ENCODE measurements at places on chromosomes 6 and 20. TPM values are rescaled to one million over a fixed set of nuclear protein-coding genes. Genes with fewer than 3 reads are reported as not detected.

DNA sequence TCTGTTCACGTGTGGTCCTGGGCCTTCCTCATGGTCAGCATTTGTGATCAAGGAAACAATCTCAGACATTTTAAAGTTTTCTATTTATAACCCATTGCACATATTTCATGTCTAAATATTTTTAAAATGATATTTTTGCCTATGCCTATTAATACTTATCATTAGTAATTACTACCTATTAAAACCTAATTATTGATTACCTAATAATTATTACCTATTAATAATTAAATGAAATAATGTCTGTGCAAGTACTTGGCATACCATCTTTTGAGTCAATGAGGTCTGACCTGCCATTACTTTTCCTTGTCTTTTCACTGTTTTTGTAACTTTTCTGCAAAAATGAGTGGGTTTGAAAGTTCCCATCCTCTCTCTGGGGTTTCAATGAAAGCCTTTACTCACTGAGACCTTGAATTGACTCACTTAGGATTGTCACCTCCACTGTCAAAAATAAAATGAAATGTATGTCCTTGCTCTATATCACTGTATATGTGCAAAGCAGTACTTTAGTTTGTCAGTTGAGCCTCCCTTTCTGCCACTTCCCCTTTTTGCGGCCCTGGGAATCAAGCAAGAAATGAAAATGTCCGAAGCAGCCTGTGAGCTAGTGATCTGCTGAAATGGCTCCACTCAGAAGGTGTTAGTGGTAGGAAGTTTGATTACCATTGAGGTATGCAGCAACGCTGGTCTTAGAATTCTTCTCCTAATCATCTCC is 87.8 kb downstream of the L3MBTL3 start:
- DNase-seq: no peak
- no peak overlapping the region for H3K27ac ChIP-seq
- H3K4me1 ChIP-seq: no peaks in the 10 kb centered on the region
- H3K4me3 ChIP-seq: no peak overlapping the region
- H3K27me3 ChIP-seq: no peaks in the 10 kb centered on the region
- no peaks in the 10 kb centered on the region for H3K36me3 ChIP-seq

GRCh38 chr20:4866429-4866828 is 134.9 kb downstream of the SLC23A2 start:
- no peak for DNase-seq
- H3K27me3 ChIP-seq: no peaks in the 10 kb centered on the region
- peaks cover 59% of the 10 kb centered on the region for H3K36me3 ChIP-seq
- no peak overlapping the region for H3K27ac ChIP-seq
- no peak overlapping the region for H3K4me3 ChIP-seq

- no peaks in the 10 kb centered on the region for H3K27me3 ChIP-seq
- H3K4me3 ChIP-seq: no peak overlapping the region
- no peak for DNase-seq
- no peak overlapping the region for H3K27ac ChIP-seq
Observed at GRCh38 chr20:15265581-15266309, 928.3 kb upstream of the FLRT3 start.

DNA sequence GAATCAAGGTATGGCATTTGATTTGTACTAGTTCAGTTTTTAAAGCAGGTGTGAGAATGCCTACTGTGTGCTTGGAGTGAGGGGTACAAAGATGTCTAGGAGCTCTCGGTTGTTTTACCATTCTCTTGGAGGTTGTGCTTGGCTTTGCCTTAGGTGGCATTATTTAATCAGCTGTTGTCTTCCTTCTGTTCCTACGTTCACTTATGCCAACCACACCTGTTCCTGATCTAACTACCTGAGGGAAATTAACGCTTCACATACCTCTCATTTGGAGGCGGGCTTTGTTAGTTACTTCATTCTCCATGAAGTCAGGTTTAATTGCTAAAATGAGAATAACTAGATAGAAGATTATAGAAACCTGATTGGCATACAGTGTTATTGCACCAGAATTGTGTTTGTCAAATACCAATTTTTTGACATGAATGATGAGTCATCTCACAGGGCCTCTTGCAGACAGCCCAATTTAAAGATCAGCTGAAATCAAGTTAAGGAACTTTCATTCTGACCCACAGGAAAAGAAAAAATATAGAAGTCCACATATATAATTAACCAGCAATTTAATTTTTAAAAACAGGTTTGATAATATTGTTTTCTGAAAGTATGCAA is 24.8 kb upstream of the PBOV1 start:
- H3K4me3 ChIP-seq: no peak overlapping the region
- H3K36me3 ChIP-seq: no peaks in the 10 kb centered on the region
- no peak for DNase-seq
- H3K27ac ChIP-seq: no peak overlapping the region
- no peaks in the 10 kb centered on the region for H3K27me3 ChIP-seq
- peaks cover 2% of the 10 kb centered on the region for H3K4me1 ChIP-seq

- no peaks in the 10 kb centered on the region for H3K27me3 ChIP-seq
- DNase-seq: no peak
- no peak overlapping the region for H3K4me3 ChIP-seq
Observed at GRCh38 chr6:12483712-12484111, 193.6 kb downstream of the EDN1 start.

DNA sequence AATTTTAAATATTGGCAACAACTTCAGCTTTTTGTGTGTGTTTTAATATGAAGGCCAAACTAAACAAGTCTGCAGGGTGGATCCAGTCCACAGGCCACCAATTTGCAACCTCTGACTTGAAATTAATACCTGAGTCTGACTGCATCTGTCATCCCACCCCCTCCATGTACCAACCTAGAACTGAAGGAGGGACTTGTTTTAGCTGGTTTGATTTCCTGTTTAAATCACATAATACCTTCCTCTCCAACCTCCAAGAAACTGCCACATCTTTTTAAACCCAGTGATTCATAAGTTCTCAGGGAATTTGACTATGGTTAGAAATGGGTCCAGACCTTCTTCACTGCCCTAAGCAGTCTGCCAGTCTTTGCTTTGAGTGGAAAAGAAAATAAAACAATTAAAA is 21.6 kb downstream of the RNF8 start:
- no peaks in the 10 kb centered on the region for H3K27me3 ChIP-seq
- DNase-seq: no peak
- peaks cover 7% of the 10 kb centered on the region for H3K4me1 ChIP-seq
- no peak overlapping the region for H3K4me3 ChIP-seq

Gene COL9A3
- 53.3 TPM for total RNA-seq

Gene ITCH
- total RNA-seq: 112 TPM

Gene GJA10
- not detected for total RNA-seq

Data from HepG2 (cell line).